Stimulated activated CD8-positive, alpha-beta memory T cell treated with anti-CD3 and anti-CD28 coated beads, Interleukin-7, amount 100 ng/mL, for 1 hour (primary cell): ENCODE measurements at places on chromosomes 1 and 21.

- DNase-seq: no peak
These were observed 23.4 kb upstream of the RNF187 start for GRCh38 chr1:228463559-228464455.

GRCh38 chr1:17606826-17607440, 67.4 kb downstream of the ARHGEF10L start:
- DNase-seq: no peak

DNA sequence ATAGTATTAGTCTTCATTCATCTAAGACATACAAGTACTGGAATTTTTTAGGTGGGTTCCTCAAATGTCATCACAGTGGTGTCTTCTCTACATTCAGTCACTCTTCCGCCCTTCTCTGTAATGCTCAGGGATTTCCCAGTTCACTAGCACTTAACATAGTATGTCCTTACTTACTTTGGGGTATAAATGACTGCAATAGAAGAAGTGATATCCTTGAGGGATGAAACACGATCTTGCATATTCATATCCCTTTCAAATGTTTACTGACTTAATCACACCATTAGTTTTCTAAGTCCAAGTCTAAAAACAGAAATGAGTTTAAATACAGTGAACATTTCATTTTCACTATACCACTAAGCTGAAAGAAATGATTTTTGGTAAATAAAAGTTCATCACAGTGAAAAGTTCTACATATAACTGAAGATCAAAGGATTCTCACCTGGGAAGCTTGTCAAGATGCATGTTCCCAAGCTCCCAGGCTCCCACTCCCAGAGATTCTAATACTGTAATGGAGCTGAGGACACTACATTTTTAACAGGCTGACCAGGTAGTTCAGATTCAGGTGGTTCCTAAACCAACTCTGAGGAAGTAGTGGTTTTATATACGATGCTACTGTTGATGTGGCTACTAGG, 29.7 kb downstream of the MRPL39 start:
- no peak for DNase-seq

- peak; percentile 39 for DNase-seq
These were observed 800 bp downstream of the HIPK1 start for GRCh38 chr1:113929750-113930498.

- DNase-seq: no peak
These were observed 21.2 kb upstream of the LRRC8C start for GRCh38 chr1:89611721-89612120.

DNA sequence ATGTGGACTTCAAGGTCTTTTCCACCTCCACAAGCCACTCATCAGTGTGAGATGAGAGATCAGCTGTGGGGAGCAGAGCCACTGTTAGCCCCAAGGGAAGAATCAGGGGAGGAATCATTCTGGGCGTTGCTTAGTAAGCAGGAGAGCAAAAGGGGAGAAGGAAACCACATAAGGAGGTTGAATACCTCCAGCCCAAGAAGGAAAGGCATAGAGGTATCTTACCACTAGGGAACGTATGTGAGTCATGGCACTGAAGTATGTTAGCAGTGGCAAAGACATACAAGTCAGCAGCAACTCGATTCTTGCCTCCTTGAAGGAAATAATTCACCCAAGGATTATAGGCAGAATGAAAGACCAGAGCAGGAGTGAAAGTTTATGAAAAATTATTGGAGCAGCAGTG, 31.6 kb upstream of the SLC5A9 start:
- no peak for DNase-seq

DNA sequence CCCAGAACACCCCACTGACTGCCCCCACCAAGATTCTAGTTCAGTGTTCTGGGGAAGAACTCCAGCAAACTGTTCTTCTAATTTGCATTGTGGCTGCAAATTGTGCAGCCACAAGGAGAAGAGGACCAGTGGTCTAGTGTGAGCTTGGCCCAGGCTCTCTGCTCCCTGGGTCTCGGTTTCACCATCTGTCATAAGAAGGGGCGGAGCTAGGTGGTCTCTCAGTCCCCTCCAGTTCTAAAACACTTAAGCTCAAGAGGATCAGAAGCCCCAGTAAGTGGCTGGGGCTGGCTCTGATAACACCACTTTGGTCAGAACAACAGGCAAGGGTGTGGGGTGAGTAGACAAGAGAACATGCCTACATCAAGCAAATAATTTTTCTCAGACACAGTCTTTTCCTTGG, 99.9 kb downstream of the BEND5 start:
- DNase-seq: no peak

- no peak for DNase-seq
These were observed 196.0 kb upstream of the NCAM2 start for GRCh38 chr21:20802201-20802600.

GRCh38 chr1:29202053-29202452, 20.4 kb upstream of the SRSF4 start:
- DNase-seq: no peak

- DNase-seq: no peak
These were observed 61.3 kb upstream of the BCL9 start for GRCh38 chr1:147479864-147480564.

DNA sequence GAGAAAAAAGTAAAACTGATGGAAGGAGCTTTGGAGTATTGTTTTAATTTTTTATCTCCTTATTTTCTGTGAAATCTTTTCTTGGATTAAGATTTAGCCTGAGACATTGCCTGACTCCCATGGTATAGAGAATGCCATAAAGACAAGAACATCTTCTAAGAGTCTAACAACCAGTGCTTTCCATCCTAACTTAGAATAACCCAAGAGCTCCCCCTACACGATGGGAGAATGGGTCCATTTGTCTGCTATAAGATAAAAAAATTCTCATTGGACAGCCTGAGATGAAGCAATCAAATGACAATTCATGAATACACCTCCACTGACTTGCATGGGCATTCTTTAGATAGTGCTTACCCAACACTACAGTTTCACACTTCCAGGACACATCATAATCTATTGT, 478.1 kb downstream of the TTLL7 start:
- no peak for DNase-seq

DNA sequence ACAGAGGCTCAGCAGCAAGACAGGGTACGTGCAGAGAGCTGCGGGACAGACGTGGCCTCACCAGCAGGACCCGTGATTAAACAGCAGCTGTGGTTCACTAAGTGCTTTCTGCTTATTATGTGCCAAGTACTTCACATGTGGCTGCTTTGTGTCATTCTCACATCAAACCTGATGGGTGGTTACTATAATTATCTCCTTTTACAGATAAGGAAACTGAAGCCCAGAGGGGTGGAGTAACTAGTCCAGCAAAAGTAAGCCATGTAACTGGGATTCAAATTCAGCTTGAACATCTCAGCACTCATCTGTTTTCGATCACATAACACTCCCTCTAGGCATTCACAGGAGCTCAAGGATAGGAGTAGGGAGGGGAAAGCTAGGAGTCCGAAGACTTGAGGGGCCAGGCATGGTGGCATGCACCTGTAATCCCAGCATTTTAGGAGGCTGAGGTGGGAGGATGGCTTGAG, 50.8 kb upstream of the CLIC4 start:
- DNase-seq: no peak

GRCh38 chr1:247854899-247855545, 2.0 kb upstream of the TRIM58 start:
- no peak for DNase-seq

DNA sequence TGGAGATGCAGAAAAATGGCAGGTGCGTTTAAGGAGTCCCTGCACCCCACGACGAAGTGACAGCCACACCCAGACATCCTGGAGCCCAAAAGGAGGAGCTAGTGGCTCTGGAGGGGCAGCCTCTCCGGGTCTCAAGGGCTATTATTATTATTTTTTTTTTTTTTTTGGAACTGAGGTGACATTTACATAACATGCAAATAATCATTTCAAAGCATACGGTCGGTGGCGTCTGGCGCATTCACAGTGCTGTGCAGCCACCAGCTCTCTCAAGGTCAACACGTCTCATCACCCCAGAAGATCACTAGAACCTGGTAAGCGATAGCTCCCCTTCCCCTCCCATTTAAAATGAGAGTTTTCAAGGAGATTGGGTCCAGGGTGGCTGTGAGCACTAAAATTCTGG, 67.5 kb upstream of the PDE9A start:
- no peak for DNase-seq

DNA sequence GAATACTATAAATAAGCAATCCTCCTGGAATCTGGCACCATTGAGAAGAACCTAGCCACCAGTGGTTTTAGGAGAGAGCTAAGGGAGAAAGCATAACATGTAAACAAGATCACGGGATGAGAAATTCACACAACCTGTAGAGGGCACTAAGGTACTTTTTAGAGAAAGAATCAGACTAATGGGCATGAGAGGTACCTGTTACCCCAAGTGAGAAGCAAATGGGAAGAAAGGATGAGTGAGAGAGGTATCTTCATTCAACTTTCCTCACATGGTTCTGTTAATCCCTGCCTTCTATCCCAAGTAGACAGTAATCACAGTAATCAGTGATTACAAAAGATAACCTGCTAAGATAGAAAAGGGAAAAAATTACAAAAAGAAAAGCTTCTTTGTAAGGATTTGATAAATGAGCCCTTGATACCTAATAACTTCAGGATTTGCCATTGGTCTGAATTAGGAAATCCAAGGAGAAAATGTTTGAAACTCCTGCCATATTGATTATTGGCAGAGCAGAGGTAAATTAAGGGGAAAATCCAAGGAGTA, 251.1 kb upstream of the ADGRL2 start:
- no peak for DNase-seq

GRCh38 chr1:39816415-39817090, 27.9 kb upstream of the BMP8B start:
- no peak for DNase-seq

DNA sequence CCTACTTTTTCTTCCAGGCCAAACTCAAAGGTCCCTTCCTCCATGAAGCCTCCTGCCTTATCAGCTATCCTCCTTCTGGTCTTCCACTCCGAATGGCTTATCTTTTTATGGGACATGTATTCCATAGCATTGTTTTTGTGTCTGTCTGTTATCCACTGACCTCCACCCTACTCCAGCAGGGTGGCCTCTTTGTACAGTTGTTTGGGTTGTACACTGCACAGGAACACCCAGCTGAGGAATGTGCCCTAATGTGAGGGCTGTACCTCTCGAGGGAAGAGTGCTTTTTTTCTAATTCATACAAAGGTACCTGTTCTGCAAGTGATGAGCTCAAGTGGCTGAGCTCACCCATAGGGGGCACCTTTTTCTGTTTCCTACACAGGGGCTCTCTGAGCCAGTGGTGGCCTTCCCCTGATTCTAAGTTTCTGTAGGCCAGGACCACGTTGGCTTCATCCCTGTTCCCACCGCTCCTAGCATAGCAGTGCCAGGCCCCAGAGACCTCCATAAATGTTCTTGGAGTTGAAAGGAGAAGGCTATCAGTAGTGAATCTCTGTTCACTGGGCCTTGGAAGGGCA, 108.2 kb downstream of the FOXD2 start:
- no peak for DNase-seq
